Activated T-cell treated with anti-CD3 and anti-CD28 coated beads for 4 hours (primary cell): ENCODE measurements at places on chromosomes 12 and 14.

DNA sequence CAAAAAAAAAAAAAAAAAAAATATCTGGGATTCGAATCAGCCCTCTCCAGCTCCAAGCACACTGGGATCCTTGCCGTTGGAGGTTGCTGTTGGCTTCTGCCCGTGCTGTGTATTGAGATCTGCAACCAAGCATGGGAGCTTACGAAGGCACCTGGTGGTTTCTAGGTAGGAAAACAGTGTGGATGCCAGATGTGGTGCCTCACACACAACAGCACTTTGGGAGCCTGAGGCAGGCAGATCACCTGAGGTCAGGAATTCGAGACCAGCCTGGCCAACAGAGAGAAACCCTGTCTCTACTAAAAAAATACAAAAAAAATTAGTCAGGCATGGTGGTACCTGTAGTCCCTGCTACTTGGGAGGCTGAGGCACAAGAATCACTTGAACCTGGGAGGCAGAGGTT lies 47.4 kb downstream of the ATF7 start:
- no peak for DNase-seq

GRCh38 chr14:71549421-71550050 lies 382.7 kb upstream of the RGS6 start:
- DNase-seq: no peak

- DNase-seq: no peak
These were observed 38.2 kb downstream of the NCKAP5L start for GRCh38 chr12:49789992-49790391.

- DNase-seq: no peak
These were observed 96.3 kb downstream of the ESRRB start for GRCh38 chr14:76472199-76472723.

DNA sequence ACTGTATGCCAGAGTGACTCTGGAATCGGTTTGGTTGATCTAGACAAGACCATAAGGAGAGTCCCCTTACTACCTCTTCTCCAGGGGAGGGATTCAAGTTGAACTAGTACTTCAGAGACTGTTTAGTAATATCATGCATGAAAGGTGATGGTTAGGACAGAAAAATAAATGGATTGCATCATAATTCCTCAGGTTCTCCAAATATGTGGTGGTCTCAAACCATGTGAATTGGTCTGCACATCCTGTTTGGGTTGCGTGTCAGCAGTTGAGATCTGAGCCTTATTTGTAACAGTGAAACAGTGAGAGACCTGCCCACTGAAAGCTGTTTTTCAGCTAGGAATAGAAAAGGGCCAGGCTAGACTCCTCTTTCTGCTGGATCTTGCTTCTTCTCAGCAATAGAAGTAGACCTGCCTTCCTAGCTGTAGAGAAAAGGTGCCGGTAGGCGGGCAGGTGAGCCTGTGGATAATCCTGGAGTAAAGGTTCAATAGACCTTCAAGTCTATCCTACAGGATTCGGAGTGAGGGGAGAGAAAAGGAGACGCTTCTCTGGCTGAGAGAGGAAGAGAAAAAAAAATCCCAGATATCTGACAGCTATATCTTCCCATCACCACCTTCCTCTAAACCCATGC lies 258.5 kb upstream of the E2F7 start:
- DNase-seq: no peak

- DNase-seq: no peak
These were observed 43.9 kb upstream of the SLC2A13 start for GRCh38 chr12:40149673-40150260.

GRCh38 chr12:46963977-46964971 lies 115.1 kb upstream of the PCED1B start:
- DNase-seq: no peak

DNA sequence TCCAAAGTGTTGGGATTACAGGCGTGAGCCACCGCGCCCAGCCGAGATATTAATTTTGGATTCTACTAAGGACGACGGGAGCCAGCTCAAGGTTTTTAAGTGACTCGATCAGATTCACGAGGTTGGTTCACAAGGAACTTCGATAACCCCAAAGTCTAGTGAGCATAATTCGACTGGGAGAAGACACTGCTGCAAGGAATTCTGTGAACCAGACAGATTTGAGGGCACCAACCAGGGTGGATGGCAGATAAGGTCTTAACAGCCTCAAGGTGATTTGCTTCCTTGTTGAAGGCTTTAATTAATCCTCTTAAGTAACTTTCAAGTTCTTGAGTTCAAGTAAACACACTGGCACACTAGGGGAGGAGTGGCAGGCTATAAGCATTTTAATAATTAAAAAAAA lies 1.1 kb upstream of the KLHDC2 start:
- DNase-seq: no peak

DNA sequence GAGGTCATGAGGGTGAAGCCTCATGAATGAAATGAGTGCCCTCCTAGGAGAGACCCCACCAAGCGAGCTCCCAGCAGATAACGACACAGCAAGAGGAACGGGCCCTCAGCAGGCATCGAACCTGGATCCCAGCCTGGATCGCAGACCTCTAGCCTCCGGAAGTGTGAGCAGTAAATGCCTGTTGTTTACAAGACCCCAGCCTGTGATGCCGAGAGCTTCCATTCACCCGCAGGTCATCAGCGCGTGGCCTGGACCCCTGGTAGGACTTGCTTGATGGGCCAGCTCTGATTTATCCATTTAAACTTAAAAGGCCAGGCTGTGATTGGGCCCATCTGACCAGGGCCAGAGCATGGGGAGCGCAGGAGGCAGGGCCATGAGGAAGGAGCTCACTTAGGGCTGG lies 7.0 kb downstream of the TMEM179 start:
- no peak for DNase-seq

DNA sequence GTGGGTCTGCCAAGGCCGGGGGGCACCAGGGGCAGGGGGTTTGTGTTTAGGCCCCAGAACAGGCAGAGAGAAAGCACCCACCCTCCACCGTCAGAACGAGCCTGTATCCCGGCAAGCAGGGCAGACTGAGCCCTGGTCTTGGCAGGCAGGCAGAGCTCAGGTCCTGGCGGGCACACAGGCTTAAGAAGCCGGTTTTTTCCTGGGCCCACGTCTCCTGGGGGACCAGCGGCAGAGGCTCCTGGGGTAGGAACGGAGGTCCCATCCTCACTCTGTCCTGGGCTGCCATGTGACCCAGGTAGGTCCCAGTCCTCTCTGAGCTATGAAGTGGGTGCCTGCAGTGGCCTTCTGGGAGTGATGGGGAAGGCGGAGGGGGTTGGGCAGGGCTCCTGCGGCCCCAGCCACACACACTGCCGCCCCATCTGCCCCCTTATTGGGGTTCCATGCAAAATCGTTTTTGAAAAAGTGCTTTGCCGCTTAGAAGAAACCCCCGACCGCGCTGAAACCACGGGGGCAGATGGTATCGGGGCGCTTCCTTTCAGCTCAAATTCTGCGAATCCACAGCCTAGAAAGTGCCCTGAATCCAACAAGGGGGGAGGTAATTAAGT lies 24.2 kb downstream of the SH2B3 start:
- peak; percentile 58 for DNase-seq

DNA sequence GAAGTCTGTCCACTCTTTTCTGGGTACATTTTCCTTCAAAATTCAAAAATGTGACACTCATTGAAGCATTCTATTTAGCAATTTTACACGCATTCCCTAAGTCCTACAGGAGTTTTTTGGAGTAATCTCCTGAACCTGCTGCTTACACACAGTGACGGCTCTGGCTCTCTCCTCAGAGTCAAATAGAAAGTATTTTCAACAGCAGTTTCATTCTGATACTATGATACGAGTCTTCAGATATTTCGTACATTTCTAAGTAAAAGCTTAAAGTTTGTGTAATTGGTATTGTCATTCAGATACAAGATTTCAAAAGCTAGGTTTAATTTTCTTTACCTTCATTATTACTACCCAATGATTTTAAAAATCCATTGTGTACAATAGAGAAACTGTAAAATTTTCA lies 36.4 kb downstream of the PIWIL1 start:
- DNase-seq: no peak

- DNase-seq: no peak
These were observed 75.8 kb downstream of the LRP6 start for GRCh38 chr12:12191008-12191407.

DNA sequence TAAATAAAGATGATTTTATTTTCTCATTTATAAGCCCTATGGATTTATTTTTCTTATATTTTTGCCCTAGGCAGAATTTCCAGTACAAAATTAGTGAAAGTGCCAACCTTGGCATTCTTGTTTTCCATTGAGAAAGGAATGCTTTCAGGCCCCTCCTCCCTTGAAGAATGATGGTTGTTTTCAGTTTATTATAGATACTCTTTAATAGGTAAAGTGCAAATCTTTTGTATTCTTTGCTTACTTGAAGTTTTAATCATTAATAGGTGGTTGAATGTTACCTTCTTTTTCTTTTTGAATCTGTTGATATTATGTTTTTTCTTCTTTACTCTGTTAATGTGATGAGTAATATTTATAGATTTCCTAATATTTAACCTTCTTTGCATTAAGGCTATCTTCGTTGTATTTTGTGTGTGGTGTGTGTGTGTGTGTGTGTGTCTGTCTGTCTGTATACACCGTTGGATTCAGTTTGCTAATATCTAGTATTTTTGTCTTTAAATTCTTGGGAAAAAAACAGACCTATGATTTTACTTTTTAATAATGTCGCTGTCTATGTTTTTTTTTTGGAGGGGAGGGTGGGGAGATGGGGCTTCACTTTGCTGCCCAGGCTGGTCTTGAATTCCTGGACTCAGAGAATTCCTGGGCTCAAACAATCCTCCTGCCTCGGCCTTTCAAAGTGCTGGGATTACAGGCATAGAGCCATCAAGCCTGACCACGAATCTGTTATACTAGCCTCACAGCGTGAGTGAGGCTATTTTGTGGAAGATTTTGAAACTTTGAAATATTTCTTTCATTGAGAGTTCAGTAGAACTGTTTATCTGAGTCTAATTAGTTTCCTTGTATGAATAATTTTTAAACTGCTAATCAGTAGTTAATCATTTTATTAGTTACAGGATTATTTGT lies 13.5 kb downstream of the SRGAP1 start:
- no peak for DNase-seq

DNA sequence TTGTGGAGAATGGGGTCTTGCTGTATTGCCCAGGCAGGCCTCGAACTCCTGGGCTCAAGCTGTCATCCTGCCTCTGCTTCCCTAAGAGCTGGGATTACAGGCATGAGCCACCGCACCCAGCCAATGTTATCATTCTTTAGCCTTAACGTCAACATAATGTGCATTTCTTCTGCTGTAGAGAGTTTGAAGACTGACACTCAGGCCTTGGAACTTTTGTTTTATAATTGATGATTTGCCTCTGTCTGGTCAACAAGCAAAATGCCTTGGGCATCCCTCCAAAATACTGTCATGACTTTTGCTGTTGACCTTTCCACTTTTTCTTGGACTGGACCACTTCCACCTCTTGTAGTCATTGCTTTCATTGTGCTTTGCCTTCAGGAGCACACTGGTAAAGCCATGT lies 29.0 kb downstream of the FAM234B start:
- no peak for DNase-seq

GRCh38 chr12:2813214-2814185 lies 1.0 kb downstream of the ITFG2 start:
- peak; percentile 38 for DNase-seq

DNA sequence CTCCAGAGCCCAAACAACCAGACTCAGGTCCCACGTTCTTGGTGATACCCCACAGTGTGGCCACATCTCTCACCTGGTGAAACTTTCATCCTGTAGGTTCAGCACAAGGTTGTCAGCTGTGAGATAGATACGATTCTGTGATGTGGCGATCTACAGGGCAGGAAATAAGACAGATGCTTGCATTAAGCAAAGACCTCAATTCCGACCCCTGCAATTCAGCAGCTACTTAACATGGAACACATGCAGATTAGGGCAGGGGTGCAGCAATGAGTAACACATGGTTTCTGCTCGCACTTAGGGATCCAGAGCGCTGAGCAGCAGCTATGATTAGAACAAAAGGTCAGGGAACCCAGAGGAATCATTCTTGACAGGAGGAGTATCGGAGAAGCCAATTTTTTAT lies 4.1 kb downstream of the PHB2 start:
- no peak for DNase-seq

DNA sequence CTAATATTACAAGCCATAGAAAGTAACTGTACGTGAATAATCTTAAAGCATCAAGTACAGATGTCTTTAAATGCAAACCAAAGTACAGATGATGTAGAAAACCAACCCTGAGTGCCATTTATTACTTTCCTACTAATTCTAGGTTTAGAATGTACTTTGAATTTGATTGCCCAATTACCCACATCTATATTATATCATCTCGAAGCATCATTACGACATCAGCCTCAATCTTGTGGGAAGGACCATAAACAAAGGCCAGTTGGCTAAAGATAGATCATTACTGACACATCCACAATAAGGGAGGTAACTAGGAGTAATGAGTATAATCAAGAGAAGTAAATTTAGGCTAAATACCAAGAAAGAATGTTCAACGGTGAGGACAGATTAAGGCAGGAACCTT lies 478.9 kb downstream of the BCAT1 start:
- DNase-seq: no peak

DNA sequence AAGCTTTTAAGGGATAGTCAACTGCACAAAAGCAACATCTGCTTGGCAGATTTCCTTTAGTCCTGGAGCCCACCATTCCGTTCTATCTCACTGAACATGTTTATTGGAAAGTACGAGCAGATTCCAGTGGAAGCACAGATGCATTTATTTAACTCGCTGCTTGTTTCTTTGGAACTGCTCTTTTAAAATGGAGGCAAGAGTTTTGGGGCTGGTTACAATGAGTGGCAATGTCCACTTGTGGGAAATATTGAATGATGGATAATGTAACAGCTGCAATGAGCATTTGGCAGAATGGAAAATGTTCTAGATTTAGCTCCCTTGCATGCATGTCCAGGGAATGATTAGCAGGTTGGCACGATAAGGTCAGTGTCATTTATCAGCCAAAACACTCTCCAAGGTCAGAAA lies 163.0 kb downstream of the ATP23 start:
- no peak for DNase-seq

GRCh38 chr14:61376314-61376713 lies 54.9 kb downstream of the PRKCH start:
- DNase-seq: no peak

DNA sequence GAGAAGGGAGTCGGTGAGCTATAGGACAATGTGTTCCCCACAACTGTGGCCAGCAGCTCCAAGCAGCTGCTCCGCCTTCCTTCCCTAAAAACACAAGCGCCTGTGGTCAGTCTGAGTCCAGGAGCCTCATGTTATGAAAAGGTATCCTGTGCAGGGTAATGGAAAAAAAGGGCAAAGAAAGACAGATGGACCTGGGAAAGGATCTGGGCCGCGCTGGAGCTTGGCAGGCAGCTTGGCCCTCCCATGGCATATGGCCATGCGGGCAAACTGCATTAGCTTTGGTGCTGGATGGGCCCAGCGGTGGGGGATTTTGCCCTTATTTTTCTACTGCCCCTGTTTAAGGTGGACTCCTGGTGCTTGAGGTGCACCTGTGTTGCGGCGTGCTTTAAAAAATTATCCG lies 23.7 kb upstream of the CHST11 start:
- no peak for DNase-seq

GRCh38 chr12:8014836-8015235 lies 17.7 kb upstream of the FOXJ2 start:
- no peak for DNase-seq
